NCI-H2029 (cell line): ENCODE measurements at places on chromosomes 2 and 18.

DNA sequence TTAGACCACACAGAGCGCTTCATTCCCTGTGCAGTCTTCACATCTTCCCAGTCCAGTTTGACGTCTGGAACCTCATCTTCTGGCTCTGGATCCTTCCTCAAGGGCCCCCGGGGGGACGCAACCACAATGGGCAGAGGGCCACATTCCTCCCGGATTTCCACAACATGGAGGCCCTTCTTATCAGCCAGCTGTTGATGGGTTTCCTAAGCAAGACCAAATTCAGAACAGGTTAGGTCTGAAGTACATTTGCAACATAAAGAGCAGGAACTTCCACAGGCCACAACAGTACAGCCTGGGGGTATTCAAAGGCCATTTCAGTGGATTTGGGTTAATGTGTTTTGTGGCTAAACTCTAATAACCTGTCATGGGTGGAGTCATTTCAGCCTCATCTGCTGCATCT, 34.2 kb downstream of the MRPS5 start:
- DNase-seq: no peak

DNA sequence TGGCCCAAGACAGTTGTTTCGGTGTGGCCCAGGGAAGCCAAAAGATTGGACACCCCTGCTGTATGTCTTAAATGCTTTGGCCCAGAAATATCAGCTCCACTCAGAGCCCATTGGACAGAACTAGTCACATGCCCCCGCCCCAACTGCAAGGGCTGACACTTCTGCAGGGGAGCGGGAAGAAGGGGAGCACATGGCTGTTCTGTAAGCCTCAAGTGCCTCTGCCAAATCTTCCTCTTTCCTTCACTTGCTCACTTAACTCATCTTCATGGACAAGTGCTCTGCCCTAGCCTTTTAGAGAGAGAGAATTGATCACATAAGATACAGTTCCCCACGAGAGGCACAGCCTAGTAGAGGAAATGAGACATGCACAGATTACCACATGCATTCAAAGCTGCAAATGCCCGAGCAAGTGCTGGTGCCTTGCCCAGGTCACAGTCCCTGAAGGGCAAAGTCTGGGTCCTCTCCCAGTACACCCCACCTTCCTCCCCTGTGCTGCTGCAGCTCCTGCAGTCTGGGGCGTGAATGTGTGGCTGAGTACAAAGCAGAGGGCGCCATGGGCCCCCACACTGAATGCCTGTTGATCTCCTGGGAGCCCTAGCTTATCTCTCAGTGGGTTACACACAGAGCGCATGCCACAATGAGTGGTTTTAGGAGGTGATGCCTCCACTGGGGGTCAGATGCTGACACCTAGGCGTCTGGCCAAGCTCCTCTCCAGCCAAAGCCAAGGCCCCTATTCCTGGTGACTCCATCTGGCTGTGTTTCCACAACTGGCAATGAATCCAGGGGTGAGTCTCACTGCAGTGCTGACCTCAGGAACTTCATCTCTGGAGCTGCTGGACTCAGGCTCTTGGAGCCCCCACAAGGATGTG, 135.3 kb downstream of the CTIF start:
- DNase-seq: no peak

DNA sequence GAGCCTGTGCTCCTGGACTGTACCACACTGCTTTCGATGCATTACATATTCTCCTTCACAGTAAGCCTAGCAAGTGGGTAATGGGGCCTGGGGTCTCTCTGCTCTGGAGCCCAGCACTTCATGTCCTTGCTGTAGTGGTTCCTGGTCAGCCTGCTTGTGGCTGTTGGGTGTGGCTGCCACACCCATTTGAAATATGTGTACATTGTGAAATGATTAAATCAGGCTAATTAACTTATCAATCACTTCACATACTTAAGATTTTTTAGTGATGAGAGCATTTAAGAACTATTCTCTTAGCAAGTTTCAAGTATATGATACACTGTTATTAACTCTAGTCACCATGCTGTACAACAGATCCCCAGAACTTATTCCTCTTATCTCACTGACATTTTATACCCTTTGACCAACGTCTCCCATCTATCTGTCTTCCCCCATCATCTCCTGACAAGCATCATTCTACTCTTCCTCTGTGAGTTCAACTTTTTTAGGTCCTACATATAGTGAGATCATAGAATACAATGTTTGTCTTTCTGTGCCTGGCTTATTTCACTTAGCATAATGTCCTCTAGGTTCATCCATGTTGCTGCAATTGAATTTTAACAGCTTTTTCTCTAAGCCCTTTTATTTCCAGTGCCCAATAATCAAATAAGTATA, 92.1 kb downstream of the LYPD6 start:
- DNase-seq: no peak

DNA sequence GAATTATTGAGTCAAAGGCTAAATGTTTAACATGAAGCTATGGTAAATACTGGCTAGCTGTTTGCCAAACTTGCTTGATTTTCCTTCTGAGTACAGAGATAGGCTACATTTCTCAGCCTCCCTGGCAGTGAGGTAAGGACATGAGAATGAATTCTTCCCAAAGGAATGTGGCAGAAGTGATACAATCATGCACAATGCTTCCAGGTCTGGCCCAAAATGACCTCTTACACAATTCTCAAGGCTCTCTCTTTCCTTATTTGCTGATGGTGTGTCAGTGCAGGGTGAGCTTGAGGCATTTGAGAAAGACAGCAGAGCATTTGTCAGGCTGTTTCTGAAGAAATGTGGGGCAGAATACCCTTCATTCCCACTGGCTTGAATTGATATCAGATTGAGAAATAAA, 95.6 kb upstream of the NABP1 start:
- no peak for DNase-seq

DNA sequence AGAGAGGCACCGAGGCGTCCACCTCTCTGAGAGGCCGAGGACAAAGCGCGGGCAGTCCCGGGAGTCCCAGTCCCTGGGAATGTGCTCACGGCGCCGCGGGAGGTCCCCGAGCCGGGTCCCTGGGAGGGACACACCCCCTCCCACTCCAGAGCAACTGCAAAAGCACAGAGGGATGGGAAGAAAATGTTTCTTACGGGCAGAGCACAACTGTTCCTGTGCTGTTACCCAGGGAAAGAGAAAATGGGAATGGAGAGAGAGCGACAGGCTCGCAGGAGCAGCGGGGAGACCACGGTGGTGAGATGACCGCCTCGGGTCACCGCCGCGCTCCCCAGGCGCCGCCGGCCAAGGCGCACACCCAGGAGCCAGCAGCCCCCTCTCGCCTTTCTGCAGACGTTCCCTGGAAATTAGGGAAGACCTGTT, 1.2 kb upstream of the BCL11A start:
- DNase-seq: no peak

- DNase-seq: peak; percentile 94
Measured at GRCh38 chr2:231464576-231465540, 574 bp upstream of the NCL start.

- DNase-seq: no peak
Measured at GRCh38 chr18:48525671-48526070, 13.2 kb upstream of the CTIF start.

DNA sequence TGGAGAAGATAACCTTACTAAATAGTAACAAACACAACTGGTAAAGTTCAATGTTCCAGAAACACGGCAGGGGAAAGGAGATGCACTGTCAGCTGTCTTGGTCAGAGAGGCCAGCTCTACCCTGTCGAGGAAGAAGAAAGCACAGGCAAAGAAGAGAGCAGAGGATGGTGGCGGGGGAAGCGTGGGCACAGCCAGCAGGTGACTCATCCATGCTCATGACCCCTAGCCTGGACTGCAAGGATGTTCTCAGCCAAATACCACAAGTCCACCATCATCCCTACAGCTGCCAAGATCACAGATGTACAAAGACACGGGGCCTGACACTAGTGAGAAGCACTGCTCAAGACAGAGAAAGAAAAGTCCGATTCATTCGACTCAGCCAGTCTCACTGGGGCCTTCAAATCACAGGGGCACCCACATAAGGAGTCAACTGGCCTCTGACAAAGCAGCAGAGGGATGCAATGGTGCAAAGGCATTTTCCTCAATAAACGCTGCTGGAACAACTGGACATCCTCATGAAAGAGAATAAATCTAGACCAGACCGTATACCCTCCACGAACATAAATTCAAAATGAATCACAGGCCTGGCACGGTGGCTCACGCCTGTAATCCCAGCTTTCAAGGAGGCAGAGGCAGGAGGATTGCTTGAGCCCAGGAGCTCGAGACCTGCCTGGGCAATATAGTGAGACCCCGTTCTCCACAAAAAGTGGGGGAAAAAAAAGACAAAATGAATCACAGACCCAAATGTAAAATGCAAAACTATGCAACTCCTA, 5.6 kb downstream of the DTYMK start:
- no peak for DNase-seq

- DNase-seq: no peak
Measured at GRCh38 chr2:20403774-20404312, 43.0 kb upstream of the RHOB start.

DNA sequence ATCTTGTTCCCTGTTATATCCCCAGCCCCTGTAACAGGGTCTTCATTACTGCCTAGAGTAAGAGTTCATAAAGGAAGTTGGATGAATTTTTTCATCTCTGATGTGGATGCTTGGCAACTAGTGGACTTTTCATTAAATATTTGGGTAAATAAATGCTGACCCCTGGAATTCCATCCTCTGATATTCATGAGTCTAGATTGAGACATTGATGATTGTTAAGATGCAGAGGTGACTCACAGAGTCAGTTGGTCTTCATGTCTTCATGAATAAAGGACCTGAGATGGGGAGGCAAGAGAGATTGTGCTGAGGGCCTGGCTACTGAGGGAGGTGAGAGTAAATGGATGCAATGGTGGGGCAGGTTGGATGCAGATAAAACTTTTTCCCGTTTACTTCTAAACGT, 132.7 kb upstream of the NT5C1B start:
- no peak for DNase-seq

DNA sequence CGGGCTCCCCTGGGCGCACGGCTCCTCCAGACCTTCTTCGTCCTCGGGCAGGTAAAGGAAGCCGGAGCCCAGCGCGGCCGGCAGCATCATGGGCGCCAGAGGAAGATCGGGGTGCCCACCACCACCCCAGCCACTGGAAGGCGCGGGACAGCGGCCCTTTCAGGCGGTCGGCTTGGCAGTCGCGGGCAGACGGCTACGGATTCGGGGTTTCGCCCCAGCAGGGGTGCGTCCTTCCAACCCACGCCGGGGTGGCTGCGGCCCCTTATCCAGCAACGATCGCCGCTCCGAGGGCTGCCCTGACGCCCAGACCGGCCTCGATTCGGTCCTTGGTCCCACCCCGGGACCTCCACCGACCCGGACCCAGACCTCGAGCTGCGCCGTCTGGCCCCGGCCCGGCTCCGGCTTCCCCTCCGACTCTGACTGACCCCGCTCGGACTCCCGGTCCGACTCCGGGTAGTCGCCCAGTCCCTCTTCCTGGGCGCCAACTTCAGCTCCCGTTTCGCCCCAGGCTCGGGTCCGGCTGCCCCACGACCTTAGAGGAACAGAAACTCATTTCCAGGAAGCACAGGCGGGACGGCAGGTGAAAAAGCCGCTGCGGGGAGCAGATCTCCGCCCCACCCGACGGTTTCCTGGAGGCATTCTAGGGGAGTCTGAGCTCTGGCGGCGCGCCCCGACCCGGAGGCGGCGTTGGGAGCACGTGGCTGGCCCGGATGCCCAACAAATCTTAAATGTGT, 30.2 kb upstream of the SSB start:
- no peak for DNase-seq

DNA sequence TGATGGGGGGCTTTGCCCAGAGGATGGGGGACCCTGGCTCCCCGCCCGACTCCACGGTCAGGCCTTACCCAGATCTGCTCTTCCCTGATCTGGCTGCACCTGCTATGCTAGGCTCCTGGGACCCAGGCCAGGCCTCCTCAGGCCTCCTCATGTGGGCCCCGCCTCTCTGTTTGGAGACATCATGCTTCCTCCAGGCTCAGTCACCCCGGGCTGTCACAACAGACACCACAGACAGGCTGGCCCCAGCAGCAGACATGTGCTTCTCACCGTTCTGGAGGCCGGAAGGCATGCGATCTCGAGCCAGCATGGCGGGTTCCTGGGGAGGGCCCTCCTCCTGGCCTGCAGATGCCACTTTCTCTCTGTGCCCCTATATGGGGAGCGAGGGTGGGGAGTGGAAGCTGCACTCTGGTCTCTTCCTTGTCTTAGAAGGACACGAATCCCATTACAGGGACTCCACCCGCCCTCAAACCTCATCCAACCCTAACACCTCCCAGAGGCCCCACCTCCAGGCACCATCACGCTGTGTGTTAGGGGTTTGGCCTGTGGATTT, 10.8 kb upstream of the NEU4 start:
- peak; percentile 92 for DNase-seq

- no peak for DNase-seq
Measured at GRCh38 chr2:3535794-3536681, 16.7 kb upstream of the ADI1 start.

DNA sequence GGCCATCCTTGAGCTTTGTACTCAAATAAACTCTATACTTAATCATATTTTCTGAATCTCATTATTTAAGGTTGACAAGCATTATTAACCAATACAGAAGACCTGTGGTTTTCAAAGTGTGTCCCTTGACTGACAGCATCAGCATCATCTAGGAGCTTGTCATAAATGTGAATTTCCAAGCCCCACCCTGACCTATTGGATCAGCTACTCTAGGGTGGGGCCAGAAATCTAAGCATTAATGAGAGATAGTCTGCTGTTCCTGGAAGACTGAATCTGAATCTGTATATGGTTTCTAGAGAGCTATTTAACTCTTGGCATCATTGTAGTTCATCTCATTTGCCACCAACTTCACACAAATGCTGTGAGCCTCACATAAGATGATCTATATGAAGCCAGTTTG, 86.6 kb downstream of the CD8B2 start:
- no peak for DNase-seq

DNA sequence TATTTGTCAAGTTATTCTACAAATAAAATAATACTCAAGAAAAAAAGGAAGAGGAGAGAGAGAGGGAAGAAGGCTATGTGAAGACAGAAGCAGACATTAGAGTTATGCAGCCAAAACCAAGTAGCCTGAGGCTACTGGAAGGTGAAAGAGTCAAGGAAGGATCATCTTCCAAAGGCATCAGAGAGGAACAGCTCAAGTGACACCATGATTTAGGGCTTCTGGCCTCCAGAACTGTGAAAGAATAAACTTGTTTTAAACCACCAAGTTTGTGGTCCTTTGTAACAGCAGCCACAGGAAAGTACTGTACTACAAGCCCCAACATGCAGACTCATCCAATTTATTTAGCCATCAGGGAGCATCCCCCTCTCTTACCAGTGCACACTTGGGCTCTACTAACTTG, 788.5 kb upstream of the LRRTM1 start:
- DNase-seq: no peak

GRCh38 chr2:150255528-150255927, 231.9 kb downstream of the RND3 start:
- DNase-seq: no peak

DNA sequence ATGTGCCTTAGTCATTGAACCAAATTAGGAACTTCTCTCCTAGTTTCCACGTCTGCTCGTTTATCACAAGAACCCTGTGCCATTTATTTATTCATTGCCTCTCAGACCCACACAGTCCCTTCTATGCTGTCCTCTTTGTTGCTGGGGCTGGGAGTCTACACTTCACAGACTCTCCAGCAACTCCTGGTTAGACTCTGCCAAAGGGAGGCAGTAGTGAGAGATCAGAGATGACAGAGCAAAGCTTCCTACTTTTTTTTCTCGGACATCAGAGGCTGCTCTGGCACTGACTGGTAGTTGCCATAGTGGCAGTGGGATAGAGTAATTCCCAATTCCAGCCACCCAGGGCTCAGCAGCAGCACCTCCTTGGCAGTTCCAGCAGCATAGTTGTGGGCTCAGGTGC, 277.5 kb downstream of the BCL11A start:
- DNase-seq: no peak
